ENCODE measurements at places on chromosomes 12 and 14. TPM values are rescaled to one million over a fixed set of nuclear protein-coding genes. Genes with fewer than 3 reads are reported as not detected.

RNF212B gene
- total RNA-seq: not detected

LMNTD1 gene
- total RNA-seq: 0.33 TPM

LRP1-AS gene
- not detected for total RNA-seq

OR4E2 gene
- not detected for total RNA-seq

TAS2R8 gene
- total RNA-seq: 0.50 TPM

VRTN gene
- total RNA-seq: not detected

KLRC3 gene
- not detected for total RNA-seq

SLC25A47 gene
- not detected for total RNA-seq

KRT74 gene
- total RNA-seq: not detected

RNU7-1 gene
- total RNA-seq: not detected

TAS2R50 gene
- 1.1 TPM for total RNA-seq

KRT86 gene
- total RNA-seq: 27.4 TPM

CCDC38 gene
- not detected for total RNA-seq

FAM186B gene
- 0.29 TPM for total RNA-seq

DENND5B gene
- total RNA-seq: 3.0 TPM

HOXC5 gene
- total RNA-seq: 0.67 TPM

NPFF gene
- total RNA-seq: not detected

SERPINA12 gene
- not detected for total RNA-seq

Data from mammary epithelial cell (primary cell).